Fibroblast of skin of left biceps (primary cell): ENCODE measurements at places on chromosomes 11 and 22.

- no peak for DNase-seq
These were observed 7.7 kb downstream of the BLID start for GRCh38 chr11:122108192-122108799.

GRCh38 chr22:23874871-23875270, 17.2 kb downstream of the SLC2A11 start:
- DNase-seq, result no peak

GRCh38 chr11:19639603-19640105, 73.0 kb upstream of the NAV2 start:
- no peak for DNase-seq

DNA sequence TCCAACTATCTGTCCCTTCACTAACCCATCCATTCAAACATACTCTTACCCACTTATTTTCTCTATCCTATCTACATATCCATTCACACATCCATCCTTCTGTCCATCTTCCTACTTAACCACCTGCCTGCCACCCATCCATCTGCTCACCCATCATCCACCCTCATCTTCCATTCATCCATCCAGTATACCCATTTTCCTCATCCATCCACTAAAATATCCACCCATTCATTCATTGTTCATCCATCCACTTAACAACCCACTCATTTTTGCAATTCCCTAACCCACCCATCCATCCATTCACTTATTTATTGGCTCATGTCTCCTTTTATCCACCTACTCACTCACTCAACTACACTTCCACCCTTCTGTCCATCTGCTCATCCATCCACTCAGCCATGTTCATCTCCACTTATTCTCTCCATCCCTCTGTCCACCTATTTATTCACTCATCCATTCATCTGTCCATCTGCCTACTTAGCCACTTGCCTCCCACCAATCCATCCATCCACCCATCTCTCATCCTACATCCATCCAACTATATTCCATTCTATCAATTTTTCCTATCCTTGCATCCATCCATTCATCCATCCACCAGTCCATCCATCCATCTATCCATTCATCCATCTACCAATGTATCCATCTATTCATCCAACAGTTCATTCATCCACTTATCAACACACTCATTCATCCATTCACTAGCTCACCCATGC, 10.6 kb downstream of the LHFPL7 start:
- no peak for DNase-seq

DNA sequence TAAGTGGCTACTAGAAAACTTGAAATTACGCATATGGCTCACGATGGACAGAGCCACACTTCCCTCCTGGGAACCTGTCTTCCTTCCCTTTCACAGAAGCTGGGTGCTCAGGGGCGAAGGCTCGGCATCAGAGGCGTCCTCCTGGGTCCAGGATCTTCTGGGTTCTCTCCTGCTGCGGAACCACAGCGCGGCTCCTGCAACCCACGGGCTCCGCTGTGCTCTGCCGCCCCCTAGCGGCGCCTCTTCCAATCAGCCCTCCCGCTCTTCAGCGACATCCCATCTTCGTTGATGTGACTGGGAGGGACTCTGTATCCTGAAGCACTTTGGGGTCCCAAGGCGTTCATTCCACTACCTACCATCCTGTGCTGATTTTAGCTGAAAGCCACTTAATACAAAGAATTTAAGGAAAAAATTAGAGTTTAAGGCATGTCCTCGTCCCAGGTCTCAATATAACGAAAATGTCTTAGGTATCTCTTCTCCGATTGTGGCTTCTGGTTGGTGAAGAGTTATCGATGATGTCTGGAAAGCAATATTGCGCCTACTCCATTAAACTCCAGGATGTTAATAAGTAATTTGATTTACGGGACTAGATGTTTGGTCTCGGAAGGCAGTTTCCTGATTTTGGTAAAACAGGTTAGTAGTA, 14.8 kb upstream of the RPS3 start:
- no peak for DNase-seq

GRCh38 chr11:130897262-130898182, 18.8 kb downstream of the SNX19 start:
- peak; percentile 83 for DNase-seq

DNA sequence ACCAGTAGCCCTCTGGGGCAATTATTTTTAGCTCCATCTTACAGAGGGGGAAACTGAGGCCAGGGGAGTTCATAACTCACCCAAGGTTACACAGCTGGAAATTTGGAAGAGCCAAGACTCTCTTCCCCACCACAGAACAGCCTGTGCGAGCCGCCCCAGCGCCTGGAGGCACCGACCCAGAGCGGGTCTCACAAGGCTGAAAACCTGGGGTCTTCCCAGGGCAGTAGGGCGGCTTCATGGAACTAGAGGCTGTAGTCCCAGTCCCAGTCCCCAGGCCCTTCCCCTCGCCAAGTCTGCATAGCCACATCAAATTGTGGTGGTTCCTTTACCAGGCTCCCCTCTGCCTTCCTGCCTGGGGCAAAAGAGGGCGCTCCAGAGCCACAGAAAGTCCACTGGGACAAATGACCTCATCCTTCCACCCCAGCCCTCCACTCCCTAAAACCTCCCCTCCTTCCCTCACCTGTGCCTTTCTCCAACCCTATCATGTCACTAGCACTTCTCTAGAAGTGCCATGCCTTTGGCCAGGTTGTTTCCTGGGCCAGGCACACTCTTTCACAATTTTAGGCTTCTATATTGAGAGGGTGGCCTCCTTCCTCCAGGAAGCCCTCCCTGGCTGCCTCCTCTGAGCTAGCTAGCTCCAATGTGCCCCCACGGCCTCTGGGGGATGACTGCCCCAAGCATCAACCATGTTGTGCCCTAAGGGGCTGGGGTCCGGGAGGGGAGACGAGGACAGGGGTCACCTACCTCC, 15.2 kb upstream of the CDC42EP1 start:
- DNase-seq, result no peak

GRCh38 chr22:45534339-45535192, 31.9 kb downstream of the FBLN1 start:
- no peak for DNase-seq

- DNase-seq, result no peak
These were observed 651.3 kb upstream of the KIRREL3 start for GRCh38 chr11:127651888-127652221.

DNA sequence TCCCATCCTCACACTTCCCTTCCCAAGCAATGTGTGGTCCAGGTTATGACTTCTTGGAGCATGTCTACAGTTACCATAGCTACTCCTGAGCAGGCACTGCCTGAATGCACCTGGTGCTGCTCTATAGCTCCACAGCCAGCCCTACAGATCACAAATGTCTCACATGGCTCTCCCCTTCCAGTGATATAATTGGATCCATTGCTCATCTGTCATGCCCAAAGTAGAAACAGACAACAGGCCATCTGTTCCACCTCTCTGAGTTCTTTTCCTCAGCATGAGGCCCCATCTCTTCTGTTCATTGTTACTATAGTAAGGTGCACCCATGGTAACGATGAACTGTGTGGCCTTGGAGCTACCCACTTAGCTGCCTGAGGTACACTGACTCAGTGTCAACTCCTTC, 320.3 kb upstream of the ZC3H12C start:
- no peak for DNase-seq
